ENCODE measurements at places on chromosomes 12 and 14.

DNA sequence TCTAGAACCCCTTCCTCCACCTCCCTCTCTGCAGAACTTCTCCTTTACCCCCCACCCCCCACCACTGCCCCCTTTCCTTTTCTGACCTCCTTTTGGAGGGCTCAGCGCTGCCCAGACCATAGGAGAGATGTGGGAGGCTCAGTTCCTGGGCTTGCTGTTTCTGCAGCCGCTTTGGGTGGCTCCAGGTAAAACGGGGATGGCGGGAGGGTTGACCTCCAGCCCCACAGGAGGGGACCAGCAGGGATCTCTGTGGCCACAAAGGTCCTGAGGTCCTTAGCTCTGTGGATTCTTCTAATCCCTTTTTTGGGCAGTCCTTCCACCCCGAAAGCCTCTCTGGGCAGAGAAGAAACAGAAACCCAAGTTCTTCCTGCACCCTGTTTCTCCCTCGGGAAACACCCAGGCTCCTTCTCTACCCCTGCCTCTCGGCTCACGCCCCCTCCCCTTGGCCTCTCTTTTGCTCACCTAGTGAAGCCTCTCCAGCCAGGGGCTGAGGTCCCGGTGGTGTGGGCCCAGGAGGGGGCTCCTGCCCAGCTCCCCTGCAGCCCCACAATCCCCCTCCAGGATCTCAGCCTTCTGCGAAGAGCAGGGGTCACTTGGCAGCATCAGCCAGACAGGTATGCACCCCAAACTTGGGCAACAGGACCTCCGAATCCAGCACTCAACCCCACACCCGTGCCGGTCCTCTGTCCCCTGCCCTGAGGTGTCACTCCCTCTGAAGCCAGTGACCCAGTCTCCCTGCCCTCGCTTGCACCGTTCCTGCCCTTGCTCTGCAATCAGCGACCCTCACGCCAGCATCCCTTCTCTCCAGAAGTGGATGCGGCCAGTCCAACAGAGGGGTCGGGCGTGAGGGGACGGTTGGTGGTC is 638 bp downstream of the LAG3 start:
- DNase-seq: no peak

GRCh38 chr12:23640754-23641153 is 308.7 kb downstream of the SOX5 start:
- DNase-seq: no peak

GRCh38 chr14:53603994-53604393 is 352.6 kb downstream of the BMP4 start:
- DNase-seq: no peak

- no peak for DNase-seq
Measured at GRCh38 chr14:33026850-33027430, 88.3 kb downstream of the NPAS3 start.

GRCh38 chr14:92495027-92495426 is 18.6 kb upstream of the RIN3 start:
- no peak for DNase-seq

GRCh38 chr14:63454863-63455622 is 88.1 kb downstream of the PPP2R5E start:
- DNase-seq: peak; percentile 16
